ENCODE measurements at places on chromosomes 6 and 20.

GRCh38 chr6:42394881-42395620 lies 56.7 kb downstream of the TRERF1 start:
- no peak for DNase-seq

GRCh38 chr20:20743511-20744169 lies 31.2 kb upstream of the RALGAPA2 start:
- DNase-seq = no peak

- DNase-seq = no peak
Measured at GRCh38 chr6:10408457-10408856, 6.4 kb downstream of the TFAP2A start.

GRCh38 chr6:37589198-37589597 lies 89.5 kb upstream of the CCDC167 start:
- DNase-seq = no peak

GRCh38 chr6:80289727-80290126 lies 183.3 kb downstream of the BCKDHB start:
- no peak for DNase-seq

Measured in central memory CD4-positive, alpha-beta T cell (primary cell).